ENCODE measurements at places on chromosomes 12 and 14.

- DNase-seq: no peak
Measured at GRCh38 chr12:98419081-98419794, 96.2 kb upstream of the TMPO start.

DNA sequence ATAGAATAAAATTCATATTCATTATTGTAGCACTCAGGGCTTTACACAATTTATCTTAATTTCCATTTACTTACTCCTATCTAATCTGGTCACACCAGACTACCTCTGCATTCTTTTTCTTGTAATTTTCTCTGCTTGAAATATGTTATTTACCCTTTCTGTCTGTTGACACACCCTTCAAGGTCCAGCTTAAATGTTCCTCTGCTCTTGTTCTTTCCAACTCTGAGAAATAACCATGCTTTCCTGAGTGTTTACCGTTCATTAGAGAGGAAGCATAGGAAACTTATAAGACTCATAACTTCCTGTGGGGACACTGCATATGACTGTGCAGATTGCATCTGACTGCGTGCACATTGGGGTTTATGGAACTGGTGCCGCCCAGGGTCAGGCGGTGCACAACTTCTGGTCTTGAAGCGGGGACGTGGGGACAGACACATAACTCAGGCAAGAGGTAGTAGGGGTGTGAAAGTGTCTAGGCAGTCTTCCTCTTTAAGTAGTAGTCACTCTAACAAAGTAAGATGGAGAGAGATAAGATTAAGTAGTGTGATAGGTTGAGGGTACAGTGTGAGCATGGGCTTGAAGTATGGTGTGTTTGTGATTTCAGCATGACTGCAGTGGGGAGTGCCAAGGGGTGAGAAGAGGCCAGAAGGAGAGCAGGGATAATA lies 42.6 kb upstream of the FOXJ2 start:
- DNase-seq: no peak

- DNase-seq: no peak
Measured at GRCh38 chr12:96948782-96949181, 41.7 kb downstream of the NEDD1 start.

DNA sequence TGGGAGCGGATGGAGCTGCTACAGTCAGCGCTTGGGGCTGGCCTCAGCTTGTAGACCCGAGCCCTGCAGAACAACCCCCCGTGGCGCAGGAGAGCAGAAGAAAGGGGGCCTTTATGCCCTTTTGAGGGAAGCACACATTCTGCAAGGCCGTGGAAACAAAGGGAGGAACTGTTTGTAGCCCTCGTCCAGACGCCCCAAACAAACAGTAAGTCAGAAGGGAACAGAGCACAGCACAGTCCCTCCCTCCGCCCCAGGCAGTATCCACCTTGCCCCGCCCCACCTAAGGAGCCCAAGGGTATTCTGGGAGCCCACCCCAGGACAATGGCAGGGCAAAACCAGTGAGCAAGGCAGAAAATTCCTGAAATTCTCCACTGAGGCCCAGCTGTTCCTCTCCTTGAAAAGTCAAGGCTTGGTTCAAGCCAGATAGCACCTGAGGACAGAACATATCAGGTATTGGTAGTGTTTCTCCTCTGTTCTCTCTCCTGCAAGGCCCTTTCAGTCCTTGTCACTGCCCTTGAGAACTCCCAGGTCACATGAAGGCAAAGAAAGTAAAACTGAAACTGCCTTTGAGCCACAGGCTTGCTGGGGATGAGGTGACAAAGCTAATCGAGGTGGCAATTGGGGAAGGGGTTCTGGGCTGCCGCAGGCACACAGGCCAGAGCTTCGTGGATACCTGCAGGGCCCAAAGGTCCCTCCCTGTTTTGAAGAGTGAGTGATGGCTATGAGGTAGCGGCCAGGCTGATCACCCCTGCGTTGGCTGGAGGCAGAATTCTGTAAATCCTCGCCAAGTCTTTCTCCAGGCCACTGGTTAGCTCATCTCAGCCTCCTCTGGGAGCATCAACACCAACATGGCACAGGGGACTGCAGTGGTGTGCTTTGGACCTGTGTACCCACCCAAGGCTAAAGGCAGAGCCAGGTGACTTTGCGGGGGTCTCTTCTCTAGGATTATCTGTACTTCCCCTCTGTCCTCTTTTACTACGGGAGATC lies 499 bp downstream of the DGLUCY start:
- DNase-seq: peak; percentile 94

GRCh38 chr12:121663610-121663929 lies 5.9 kb downstream of the MORN3 start:
- no peak for DNase-seq

GRCh38 chr14:57274551-57274950 lies 5.8 kb downstream of the AP5M1 start:
- no peak for DNase-seq

GRCh38 chr14:103398427-103399195 lies 13.4 kb downstream of the MARK3 start:
- DNase-seq: no peak

- no peak for DNase-seq
Measured at GRCh38 chr14:79193689-79194477, 1017.4 kb downstream of the DIO2 start.

- DNase-seq: no peak
Measured at GRCh38 chr12:85516667-85517325, 236.8 kb downstream of the ALX1 start.

GRCh38 chr12:32450768-32451167 lies 51.4 kb downstream of the FGD4 start:
- DNase-seq: no peak

DNA sequence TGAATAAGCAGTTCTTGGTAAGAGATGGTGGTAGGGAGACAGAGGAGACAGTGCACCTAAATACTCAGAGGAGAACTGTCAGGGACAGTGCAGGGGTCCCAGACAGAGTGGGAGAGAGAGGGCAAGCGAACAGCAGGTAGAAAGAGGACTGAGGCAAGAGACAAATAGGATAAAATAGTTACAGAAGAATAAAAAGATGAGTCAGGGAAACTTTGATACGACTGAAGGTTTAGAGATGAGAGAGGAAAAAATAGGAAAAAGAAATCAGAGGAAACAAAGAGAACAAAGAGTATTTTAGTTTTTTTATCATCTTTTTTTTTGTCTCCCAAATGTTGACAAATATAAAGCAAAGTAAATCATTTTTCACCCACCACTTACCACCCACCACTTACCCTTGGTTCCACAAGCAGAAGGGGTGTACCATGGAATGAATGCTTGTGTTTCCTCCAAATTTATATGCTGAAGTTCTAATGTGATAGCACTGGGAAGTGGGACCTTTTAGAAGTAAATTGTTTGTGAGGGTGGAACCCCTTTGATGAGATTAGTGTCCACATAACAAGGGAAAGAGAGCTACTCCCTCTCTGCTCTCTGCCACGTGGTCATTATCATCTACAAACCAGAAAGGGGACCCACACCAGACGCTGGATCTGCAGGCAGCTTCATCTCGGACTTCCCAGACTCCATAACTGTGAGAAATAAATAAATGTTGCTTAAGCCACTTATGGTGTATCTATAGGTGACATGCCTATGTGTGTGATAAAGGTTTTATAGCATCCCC lies 292.1 kb downstream of the BTG1 start:
- DNase-seq: no peak

GRCh38 chr14:50363714-50364111 lies 33.0 kb downstream of the CDKL1 start:
- no peak for DNase-seq

DNA sequence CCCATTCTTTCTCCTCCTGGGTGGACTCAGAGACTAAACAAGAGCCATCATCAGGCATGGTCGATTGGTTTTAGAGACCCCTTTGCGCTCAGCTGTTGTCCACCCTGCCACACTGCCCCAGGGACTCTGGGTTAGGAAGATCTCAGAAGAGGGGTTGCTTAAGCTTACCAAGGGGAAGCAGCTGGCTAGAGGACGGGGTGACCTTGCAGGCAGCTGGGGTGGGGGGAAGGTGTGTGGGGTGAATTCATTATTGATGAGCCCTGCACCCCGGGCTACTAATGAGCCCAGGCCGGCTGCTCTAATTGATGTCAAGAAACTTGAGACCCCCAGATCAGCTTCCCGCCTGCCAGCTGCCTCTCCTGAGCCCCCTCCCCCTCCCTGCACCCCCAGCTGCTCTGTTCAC lies 8.7 kb upstream of the ZNF385A start:
- no peak for DNase-seq

DNA sequence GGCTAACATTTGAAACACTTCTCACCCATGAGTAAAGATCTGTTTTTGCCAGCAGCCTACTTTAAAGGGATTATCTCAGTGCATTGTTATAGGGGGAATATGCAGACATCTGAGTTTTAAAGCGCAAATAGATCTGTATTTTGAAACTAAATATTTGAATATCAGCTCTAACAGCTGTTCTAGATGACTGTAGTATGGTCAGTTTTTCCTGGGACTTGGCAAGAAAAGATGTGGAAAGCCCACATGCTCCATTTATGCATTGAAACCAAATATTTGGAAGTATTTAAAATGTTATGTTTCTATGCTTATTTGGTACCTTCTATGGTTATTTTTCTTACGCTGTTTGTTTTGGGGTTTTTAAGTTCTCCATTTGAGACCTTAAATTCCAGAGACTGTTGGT lies 41.7 kb downstream of the RIC8B start:
- no peak for DNase-seq

GRCh38 chr14:71824816-71825215 lies 107.4 kb upstream of the RGS6 start:
- no peak for DNase-seq

- DNase-seq: no peak
Measured at GRCh38 chr12:39239490-39240486, 203.1 kb downstream of the KIF21A start.

- DNase-seq: no peak
Measured at GRCh38 chr12:103455020-103455763, 40.6 kb downstream of the C12orf42 start.

DNA sequence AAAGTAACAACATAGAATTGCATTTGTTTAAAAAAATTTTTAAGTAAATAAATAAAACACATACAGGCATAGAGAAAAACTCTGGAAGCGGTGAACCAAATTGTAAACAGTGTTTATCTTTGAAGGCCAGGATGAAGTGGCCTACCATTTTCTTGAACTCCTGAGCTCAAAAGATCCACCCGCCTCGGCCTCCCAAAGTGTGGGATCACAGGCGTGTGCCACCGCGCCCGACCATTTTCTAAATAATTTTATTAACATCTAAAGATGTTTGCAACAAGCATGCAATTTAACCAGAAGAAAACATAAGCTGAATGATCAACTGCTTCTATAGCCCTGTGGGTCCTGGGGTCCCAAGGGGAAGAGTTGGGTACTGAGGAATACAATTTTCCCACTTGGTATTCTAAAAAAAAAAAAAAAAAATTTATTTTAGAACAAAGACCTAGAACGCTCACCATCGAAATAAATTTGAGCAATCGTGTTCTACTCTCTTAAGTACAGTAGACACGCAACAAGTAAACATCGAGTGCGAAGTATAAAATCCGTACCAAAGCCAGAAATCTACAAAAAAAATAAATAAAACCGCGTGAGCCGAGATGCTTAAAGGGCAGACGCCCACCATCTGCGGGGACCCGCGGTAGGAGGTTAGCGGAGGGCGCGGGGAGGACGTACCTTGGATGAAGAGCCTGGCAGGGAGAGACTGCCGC lies 484 bp downstream of the MIS18BP1 start:
- DNase-seq: no peak

- DNase-seq: no peak
Measured at GRCh38 chr12:48602192-48602989, 32.5 kb upstream of the LALBA start.

DNA sequence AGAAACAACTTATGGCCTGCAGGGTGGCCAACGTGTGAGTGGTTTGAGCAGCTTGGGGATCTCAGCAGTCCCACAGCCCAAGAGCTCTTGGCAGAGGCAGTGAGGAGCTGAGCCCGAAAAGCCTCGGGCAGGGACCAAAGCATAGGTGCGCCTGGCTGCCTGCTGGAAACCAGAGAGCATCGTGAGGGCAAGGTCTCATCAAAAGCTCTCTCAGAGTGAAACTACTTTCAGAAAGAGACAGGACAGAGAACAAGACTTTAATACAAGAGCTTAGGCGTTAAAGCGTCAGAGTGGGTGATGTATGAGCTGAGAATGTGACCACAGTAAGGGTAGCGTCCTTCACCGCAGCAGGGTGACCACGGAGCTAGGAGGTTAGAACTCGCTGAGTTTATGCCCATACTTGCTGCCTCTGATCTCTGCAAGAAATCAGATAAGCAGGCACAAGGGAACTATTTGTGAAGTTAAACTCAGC lies 30.8 kb downstream of the LGMN start:
- no peak for DNase-seq

DNA sequence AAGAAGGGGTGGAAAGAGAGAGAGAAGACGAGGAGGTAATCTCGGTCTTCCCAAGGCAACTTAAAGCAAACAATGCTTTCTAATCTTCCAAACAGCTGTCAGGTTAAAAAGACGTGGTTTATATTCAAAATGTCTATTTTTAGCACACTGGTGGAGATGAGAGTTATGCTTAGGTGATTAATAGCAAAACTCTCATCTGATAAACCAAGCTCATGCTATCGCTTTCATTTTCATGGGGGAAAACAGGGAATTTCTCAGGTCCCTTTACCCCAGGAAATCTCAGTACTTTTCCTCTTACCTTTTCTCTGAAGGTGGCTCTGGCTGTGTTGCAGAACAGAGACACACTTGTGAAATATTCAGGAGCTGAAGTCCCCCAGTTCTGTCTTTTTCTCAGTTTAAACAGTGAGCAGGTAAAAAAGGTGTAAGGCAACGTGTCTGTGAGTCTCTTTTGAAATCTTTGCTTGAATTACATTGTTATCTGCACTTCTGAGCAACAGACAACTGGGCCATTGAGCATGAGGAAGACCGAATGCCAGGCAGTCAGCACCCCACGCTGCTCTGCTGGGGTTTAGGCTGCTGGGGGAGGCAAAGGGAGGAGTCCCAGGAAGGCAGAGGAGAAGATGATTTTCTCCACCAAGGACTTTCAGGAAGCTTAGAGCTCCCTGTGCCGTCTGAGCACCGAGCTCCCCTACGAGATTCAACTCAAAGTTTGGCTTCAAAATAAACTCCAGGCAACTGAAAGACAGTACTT lies 759.3 kb downstream of the BCL11B start:
- peak; percentile 10 for DNase-seq

- DNase-seq: no peak
Measured at GRCh38 chr14:24513009-24513408, 4.9 kb upstream of the CMA1 start.

- DNase-seq: no peak
Measured at GRCh38 chr12:128078301-128078971, 188.5 kb upstream of the TMEM132C start.

DNA sequence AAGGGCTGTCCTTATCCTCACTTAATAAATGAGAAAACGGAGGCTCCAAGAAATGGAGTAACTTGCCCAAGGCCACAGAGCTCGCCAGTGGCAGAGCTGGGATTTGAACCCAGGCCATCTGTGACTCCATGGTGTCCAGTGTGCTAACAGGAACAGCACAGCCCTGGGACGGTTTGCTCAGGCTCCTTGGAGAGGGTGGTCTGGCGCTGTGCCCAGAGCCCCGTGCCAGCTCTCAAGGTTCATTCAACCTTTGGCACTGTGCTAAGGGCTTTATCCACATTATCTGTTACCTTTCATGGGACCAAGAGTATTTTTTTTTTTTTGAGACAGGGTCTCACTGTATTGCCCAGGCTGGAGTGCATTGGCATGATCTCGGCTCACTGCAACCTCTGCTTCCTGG lies 8.1 kb downstream of the DAO start:
- DNase-seq: no peak
